Upper lobe of right lung (tissue), 1 donor: ENCODE measurements at places on chromosomes 5 and 9.

- no peak for DNase-seq
Observed at GRCh38 chr9:113299800-113300292, 3.3 kb downstream of the RNF183 start.

DNA sequence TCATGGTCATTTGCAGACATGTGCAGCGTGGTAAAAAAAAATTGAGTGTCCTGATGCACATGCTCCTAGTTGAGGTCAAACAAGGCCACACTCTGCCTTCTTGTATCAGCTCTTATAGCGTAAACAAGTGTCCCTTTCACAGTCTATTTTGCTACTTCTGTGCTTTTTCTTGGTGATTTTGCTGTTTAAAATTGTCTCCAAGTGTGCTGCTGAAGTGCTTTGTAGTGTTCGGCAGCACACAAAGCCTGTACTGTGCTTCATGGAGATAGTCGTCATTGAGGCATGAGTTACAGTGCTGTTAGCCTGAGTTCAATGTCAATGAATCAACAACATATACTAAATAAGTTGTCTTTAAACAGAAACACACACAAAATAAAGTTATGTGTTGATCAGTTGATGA is 690.4 kb upstream of the MEF2C start:
- DNase-seq, result no peak

GRCh38 chr5:100827481-100827889 is 75.6 kb downstream of the ST8SIA4 start:
- DNase-seq, result no peak

GRCh38 chr9:79974806-79975422 is 403.1 kb downstream of the TLE4 start:
- DNase-seq, result no peak

- DNase-seq, result no peak
Observed at GRCh38 chr9:68489646-68490045, 51.0 kb downstream of the TMEM252 start.

- no peak for DNase-seq
Observed at GRCh38 chr9:35335164-35335563, 154.7 kb upstream of the RUSC2 start.

DNA sequence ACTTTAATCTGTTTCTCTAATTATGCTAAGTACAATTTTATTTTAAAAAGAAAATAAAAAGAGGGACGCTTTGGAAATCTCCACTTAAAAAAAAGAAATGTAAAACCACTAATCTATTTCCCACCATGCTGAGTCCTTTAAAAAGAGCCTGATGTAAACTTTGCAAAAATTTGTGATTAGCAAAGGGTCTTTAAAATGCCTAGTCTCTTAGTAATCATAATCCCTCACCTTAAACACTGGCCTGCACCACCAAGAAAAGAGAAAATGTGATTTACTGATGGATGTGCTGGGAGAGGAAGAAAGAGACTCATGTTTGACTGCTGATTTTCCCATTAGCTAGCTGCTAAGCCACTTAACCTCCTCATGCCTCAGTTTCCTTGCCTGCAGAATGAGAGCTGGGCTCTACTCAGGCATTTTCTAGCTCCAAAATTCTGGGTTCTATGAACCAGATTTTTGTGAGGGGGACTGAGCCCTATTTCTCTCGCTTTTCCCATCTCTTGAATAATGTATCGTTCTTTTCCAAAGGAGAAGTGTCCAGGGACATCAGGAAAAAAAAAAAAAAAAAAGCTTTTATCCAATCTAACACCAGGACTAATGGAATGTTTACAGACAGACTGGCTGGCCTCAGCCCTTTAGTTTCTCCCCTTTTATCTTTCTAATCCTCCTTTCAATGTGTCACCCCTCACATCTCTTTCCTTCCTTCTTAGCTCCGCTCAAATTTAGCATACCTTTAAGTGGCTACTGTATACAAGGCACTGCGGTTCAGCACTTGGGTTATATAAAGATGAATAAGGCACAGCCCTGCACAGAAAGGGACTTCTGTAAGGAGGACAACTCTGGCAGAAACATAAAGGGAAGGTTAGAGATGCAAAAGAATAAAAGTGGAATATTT is 312.4 kb downstream of the ARL15 start:
- DNase-seq, result no peak

- DNase-seq, result no peak
Observed at GRCh38 chr5:134112726-134113362, 1.6 kb upstream of the TCF7 start.

DNA sequence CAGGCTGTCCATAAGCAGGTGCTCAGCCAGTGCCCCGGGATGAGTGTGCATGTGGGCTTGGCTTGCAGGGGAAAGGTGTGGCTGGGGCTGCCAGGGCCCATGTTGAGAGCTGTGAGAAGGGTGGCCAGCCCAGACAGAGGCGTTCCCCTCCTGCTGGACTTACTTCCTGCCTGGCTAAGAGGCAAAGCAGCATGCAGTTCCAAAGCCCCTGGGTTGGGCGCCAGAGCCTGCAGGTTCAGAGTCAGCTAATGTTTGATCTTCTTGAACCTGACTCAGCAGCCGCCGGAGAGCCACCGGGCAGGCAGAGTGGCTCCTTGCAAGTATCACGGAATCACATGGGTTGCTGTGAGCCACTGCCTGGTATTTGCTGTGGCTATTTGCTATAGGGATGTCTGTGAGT is 168.4 kb upstream of the MAP1B start:
- peak; percentile 69 for DNase-seq

GRCh38 chr9:124884376-124884775 is 22.4 kb downstream of the ARPC5L start:
- DNase-seq, result no peak

- DNase-seq, result no peak
Observed at GRCh38 chr9:72633966-72634365, 112.6 kb downstream of the TMC1 start.

GRCh38 chr9:136343121-136343883 is 16.0 kb downstream of the GPSM1 start:
- DNase-seq, result no peak
